ENCODE measurements at places on chromosomes 6 and 20.

- no peak for DNase-seq
Observed at GRCh38 chr20:59628171-59628570, 23.8 kb downstream of the PHACTR3 start.

GRCh38 chr20:10469599-10469998, 34.5 kb downstream of the SLX4IP start:
- DNase-seq: peak; percentile 9

GRCh38 chr6:5729813-5730517, 276.8 kb downstream of the NRN1 start:
- DNase-seq: no peak

GRCh38 chr20:48990467-48990866, 55.6 kb upstream of the CSE1L start:
- no peak for DNase-seq

- no peak for DNase-seq
Observed at GRCh38 chr20:39445095-39445494, 483.0 kb downstream of the DHX35 start.

DNA sequence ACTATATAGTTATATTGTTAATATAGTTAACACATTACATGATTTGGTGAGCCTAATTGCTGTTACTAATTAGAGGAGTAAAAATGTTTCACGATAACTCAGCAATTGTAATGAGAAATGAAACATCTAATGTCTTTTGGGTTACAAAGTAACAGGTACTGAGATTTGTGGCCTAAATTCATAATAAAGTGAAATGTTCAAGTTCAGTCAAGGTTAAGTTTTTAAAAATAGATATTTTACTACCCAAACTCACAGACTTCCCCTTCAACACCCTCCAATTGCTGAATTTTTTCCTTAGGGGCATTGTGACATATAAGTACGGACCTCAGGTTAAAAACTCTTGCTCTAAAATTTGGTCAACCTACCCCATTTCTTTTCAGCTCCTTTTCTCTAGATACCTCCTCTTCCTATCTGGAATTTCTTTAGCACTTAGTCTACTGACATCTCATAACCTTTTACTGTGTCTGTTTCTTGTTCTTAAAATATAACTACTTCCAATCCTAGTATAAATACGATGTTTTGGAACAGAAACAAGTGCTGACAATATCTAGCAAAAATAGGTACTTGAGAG, 112.3 kb upstream of the PRSS16 start:
- DNase-seq: no peak

- DNase-seq: peak; percentile 47
Observed at GRCh38 chr20:53866794-53867740, 203.3 kb downstream of the BCAS1 start.

DNA sequence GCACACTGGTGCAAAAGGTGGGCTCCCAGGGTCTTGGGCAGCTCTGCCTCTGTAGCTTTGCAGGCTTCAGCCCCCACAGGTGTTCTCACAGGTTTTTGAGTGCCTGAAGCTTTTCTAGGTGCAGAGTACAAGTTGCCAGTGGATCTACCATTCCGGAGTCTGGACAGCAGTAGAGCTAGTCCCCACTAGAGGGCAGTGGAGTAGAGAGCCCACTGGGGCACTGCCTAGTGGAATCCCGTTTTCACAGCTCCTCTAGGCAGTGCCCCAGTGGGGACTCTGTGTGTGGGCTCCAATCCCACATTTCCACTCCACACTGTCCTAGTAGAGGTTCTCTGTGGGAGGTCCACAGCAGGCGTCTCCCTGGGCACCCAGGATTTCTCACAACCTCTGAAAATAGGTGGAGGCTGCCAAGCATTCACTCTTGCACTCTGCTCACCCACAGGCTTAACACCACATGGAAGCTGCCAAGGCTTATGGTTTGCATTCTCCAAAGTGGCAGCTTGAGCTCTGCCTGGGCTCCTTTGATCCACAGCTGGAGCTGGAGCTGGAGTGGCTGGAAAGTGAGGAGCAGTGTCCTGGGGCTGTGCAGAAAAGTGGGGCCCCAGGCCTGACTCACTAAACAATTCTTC, 86.3 kb upstream of the PROKR2 start:
- DNase-seq: no peak

DNA sequence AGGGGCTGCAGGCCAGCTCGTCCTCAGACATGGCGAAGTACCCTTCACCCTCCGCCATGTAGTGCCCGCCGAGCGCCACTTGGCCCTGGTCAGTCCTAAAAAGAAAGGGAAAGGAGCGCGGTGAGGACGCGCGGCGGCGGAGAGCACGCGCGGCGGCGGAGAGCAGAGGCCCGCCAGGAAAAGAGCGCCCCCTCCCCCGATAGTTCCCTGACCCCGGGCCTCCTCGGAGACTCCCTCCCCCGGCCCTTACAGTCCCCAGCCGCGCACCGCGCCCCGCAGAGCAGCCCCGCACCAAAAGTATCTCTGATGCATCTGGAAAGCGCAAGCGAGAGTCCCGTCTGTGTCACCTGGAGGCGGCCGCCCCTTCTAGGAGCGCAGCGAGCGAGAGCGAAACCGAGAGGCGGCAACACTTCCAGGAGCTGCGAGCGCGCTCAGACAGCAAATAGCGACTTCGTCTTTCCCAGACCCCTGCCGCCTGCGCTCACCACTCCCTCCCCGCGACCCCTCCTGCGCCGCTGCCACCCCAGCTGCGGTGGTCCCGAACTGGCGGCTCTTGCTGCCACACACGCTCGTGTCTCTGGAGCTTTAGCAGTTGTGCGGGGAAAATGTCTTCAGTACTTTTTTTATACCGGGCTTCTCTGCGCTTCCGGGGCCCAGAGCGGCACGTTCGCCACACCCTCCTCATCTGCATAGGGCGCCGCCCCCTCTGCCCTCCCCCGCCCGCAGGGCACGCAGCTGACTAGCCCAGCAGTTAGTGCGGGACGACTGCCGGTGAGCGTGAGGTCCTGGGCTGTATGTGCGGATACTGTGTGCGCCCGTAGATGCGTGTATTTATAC, at the start of gene TENT5A:
TSS of gene TENT5A (minus strand) at position 598 of the 837 bp plus-strand sequence. CDS start at position 58, 540 bp downstream.
- DNase-seq: peak; percentile 86

DNA sequence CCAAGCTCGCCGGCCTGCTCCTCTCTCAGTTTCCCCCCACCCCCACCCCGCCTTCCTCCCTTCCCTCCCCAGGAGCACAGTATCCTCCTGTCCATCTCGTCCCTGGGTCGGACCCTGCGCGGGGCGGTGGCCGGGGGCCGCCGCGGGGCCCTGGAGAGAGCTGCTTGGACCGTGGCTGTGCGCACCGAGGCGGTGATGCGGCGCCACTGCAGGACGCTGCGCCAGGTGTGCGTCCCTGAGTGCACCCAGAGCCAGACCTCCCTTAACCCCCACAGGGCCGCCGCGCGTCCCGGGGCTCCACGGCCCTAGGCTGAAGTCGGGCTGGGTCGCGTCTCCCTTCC, 2.2 kb downstream of the C20orf204 start:
- no peak for DNase-seq

DNA sequence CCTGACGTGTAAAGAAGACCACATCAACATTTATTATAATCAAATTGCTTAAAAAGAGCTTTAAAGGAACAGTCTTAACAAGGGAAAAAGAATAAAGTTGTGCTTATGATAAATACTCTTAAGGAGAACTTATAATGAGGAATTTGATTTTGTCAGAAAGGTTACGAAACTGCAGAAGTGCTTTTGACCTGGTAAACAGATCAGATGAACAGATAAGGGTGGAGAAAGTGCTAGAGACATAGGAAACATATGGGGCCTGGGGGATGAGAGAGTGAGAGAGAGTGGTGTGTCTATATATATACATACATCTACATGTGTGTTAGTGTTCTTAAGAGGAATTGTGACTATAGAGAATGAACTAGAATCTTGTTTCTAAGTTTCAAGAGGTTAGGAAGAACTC, 186.2 kb upstream of the GJE1 start:
- no peak for DNase-seq

GRCh38 chr6:11810854-11811643, 32.4 kb upstream of the ADTRP start:
- DNase-seq: no peak

- no peak for DNase-seq
Observed at GRCh38 chr6:92259171-92259570, 1160.2 kb downstream of the EPHA7 start.

DNA sequence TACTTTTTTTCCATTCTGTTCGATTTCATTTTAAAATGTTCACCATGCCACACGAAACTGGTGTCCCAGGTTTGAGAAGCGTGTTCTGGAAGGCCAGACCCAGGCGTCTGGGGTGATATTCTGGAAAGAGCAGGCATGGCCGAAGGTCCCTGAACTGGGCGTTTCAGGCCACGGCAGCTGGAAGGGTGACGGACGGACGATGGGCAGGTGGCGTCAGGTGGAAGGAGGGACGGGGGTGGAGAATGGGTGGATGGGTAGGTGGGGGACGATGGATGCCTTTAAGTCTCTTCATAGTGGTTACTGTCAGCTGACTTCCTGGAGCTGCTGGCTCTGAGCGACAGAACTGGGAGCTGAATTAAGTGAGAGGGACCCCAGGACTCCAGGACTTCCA, 44.6 kb downstream of the CDH4 start:
- DNase-seq: no peak

GRCh38 chr20:1325173-1326030, 3.5 kb downstream of the SDCBP2 start:
- peak; percentile 90 for DNase-seq

- DNase-seq: no peak
Observed at GRCh38 chr20:58552366-58552934, 37.3 kb upstream of the APCDD1L start.

DNA sequence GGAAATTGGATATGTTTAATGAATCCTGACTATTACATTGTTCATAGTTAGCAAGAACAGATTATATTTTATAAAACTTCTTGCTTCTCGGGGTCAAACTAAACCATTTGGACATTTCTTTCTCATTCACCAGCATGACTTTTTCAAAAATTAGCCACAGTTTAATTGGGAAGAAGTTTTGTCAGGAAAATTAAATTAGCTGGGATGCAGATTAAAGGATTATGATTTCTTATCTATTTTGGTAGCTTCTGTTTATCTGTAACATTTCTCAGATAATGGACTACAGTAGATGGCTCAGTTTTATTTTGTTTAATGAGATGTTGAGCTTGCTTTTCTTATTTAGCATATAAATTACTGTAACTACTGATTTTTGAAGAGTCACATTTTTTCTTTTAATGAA, 26.4 kb upstream of the TMX4 start:
- DNase-seq: no peak

DNA sequence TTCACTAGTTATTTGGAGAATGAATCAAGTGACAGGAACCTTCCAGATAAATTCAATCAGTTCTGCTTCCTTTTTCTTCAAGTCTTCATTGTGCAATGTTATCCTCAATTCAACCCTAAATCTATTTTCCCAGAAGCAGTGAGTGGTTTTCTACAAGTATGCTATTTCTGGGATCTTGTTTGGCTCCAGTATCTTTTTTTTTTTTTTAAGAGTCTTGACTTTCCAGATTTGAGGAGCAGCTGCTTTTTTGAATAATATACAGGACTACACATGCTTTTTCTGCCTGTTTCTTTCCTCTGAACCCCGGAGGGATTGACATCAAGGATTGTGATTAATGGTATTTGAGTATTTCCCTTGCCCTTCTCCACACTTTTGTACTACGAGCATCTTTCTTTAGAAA, 339.2 kb upstream of the JAG1 start:
- no peak for DNase-seq

DNA sequence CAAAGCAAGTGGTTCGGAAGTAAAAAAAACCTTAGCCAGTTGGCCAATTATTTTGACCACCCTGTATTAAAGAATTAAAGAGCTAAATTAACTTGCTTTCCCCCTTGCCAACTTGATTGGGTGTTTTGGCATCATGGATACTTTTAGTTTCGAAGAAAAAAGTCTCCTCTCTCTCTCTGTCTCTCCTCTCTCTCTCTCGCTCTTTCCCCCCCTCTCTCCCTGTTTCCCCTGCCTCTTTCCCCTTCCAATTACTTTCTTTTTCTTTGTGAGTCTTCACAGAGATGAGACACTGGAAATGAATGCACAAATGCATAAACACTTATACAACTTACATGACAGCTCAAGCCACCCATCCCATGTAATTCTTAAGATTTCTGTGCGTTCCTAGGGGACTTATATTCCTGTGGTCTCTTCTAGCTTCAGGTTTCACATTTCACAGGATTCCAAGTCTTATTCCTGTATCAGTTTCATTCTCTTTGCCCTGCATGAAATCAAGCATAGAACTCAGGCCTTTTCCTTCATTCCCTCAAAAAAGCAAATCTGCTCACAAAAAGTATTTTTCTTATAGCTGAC, 32.9 kb upstream of the EYA4 start:
- no peak for DNase-seq

DNA sequence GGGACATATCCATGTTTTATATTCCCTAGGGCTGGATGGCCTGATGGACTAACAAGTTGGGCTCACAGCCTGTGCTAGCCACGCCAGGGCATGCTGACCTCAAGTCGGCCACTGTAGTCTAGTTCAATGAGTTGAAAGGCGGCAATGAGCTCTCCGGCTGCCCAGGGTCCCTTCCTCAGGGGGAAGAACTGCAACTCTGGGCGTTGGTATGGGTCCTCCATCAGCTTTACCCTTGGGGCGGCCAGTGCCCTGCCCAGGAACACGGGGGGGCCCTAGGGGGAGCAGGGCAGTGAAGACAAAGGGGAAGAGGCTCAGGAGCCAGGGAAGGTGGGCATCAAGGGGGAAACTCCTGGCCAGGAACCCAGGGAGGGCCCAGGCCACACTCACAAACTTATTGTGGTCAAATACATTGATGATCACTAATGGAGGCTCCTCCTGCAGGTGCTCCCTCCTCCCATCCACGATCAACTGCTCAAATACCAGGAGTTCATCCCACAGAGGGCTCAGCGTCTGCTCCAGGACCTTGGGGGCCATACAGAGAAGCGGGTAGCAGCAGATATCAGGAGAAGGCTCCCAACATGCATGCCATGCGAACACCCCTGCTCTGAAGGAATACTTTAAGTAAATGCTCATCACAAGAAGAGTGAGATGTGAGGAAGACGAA, 32.8 kb upstream of the SPAG4 start:
- no peak for DNase-seq

- DNase-seq: no peak
Observed at GRCh38 chr20:3084986-3085360, 449 bp upstream of the AVP start.

DNA sequence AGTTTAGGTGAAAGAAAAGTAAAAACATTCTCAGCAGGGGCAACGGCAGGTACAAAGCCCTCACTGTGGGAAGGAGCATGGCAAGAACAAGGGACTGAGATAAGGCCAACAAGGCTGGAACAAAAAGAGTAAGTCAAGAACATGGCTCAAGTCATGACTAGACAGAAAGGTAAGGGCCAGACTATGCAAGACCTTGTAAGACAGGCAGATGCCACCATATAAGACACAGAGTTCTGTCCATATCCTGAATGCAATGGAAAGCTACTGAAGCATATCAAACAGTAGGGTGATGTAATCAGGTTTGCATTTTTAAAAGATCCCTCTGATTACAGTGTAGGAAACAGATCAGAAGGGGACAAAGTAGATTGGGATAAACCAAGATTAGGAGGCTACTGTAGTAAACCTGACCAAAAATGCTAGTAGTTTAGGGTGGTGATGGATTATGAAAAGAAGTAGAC, 5.5 kb downstream of the REV3L start:
- DNase-seq: no peak
